ENCODE measurements at places on chromosomes 6 and 20. TPM values are rescaled to one million over a fixed set of nuclear protein-coding genes. Genes with fewer than 3 reads are reported as not detected.

Gene CCN6
- total RNA-seq, result not detected

Gene SIRPD
- not detected for total RNA-seq

Gene IL17F
- total RNA-seq, result not detected

Gene THBD
- total RNA-seq, result 14.2 TPM

Gene B3GAT2
- not detected for total RNA-seq

Gene SMLR1
- not detected for total RNA-seq

Gene GCLC
- total RNA-seq, result 26.9 TPM

Gene PSMB9
- 34.1 TPM for total RNA-seq

Gene ANGPT4
- total RNA-seq, result 0.12 TPM

Gene VNN1
- total RNA-seq, result 0.07 TPM

Gene TREML2
- not detected for total RNA-seq

Gene RPS6KA2
- total RNA-seq, result 33.5 TPM

Gene EEF1A2
- 37.6 TPM for total RNA-seq

Gene PRDM1
- 11.4 TPM for total RNA-seq

Gene SLC4A11
- 3.9 TPM for total RNA-seq

Gene HTR1E
- total RNA-seq, result not detected

Gene OLIG3
- total RNA-seq, result 0.14 TPM

Gene SLC17A3
- not detected for total RNA-seq

Gene SLC44A4
- total RNA-seq, result 0.29 TPM

Gene SLC17A4
- not detected for total RNA-seq

Gene FOXS1
- 26.0 TPM for total RNA-seq

Gene CENPQ
- total RNA-seq, result 3.4 TPM

Gene PDE7B
- 0.27 TPM for total RNA-seq

Gene BMP5
- 0.19 TPM for total RNA-seq

Gene SYCP2
- 0.27 TPM for total RNA-seq

Data from astrocyte (in vitro differentiated cells and primary cell).